Tongue (tissue), 3 donors: ENCODE measurements at places on chromosomes 7 and 10.

DNA sequence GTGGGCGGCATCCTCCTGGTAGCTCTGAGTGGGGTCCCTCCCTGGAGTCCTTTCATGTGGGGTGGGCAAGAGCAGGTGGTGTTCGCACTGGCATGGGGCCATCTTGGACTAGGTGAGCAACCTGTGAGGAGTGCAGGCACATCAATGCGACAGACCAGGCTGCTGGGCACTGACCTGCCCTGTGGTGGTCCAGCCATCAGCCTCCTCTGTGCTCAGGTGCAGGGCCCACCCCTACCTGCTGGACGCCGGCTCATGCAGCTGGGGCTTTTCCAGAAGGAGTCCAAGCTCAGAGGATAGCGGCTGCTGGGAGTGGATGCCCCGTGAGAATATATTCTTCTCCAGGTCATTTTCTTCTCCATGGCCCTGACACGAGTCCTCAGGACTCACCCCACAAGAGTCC, 424.4 kb downstream of the GLRX3 start:
- no peak for DNase-seq

- DNase-seq = peak; percentile 44
These were observed 183.5 kb downstream of the POM121L12 start for GRCh38 chr7:53218730-53219504.

GRCh38 chr7:42091461-42092291, 145.3 kb downstream of the GLI3 start:
- DNase-seq = peak; percentile 67

DNA sequence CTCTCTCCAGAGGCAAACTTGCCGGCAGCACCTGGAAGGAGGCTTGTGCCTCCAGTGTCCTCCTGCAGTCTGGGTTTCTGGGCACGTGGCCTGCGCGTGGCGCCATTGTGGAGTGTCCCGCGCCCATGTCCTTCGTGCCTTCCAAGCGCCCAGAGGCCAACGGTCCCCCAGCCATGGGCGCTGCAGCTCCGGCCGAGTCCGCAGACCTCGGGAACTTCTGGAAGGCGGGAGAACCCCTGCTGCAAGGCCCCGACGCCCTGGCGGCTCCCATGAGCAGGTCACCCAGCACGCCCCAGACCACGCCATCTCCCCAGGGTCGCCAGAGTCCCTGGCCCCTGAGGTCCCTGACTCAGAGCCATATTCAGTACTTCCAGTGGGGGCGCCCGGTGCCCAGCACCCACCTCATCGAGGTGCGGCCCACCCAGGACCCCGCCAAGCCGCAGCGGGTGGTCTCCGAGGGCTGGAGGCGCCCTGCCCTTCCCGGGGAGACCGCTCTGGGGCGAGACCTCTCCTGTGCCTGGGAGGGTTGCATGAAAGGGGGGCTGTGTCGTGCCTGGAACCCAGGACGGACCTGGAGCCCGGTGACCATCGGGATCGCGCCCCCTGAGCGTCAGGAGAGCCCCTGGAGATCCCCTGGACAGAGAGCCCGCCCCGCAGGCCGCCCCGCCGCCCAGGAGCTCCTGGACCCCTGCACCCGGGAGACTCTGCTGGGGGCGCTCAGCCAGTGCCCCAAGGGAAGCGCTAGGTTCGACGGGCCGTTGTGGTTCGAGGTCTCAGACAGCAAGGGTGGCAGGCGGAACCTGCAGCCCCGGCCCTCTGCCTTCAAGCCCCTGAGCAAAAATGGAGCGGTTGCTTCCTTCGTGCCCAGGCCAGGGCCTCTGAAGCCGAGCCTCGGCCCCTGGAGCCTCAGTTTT, at the start of gene POM121L12:
Gene POM121L12, plus strand, starts transcription at position 135 of the 914 bp plus-strand sequence. Its CDS starts 39 bp downstream, at position 174.
- DNase-seq = no peak

- no peak for DNase-seq
These were observed 11.6 kb downstream of the GCK start for GRCh38 chr7:44177570-44178131.

- DNase-seq = no peak
These were observed 63.5 kb downstream of the HIPK2 start for GRCh38 chr7:139714163-139714901.

DNA sequence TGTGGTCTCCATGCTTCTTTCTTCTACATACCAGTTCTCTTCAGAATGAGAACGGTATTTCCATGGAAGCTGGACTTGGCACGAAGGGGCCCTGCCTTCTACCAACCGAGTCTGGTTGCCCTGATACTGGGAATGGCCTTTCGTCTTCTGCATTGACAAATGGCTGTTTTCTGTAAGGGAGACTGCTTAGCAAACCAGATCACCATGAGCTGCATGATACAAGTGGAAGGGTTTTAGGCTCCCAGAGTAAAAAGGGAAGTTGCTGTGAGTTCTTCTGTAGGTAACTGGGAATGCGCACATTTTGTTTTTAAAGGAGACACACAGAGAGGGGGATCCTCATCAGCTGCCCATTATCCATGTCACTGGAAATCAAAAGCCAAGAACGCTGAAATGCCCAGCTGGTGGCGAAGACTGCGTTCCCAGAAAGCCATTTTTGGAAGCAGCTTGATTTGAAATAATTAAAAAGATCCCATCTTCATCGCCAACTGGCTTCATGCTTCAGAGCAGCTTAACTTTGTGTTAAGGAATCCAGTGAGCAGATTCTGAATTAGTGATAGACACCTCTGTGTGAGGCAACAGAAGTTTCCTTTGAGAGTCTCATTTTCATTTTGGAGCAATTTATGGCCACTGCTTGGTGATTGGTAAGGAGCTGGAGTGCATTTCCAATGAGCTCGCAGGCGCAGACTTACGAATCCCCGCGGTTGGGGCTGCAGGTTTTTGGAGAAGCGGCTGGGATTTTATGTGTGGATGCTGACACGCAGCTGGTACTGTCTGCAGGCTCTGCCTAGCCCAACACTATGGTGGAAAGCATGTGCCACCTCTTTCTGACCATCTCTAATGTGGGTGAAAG, 672.7 kb upstream of the FOXK1 start:
- peak; percentile 73 for DNase-seq

- DNase-seq = peak; percentile 90
These were observed 50.5 kb downstream of the PRF1 start for GRCh38 chr10:70551971-70552422.

GRCh38 chr7:2632733-2633537, 1.1 kb downstream of the TTYH3 start:
- DNase-seq = peak; percentile 86

- DNase-seq = no peak
These were observed 235.0 kb downstream of the CCSER2 start for GRCh38 chr10:84563355-84563754.

DNA sequence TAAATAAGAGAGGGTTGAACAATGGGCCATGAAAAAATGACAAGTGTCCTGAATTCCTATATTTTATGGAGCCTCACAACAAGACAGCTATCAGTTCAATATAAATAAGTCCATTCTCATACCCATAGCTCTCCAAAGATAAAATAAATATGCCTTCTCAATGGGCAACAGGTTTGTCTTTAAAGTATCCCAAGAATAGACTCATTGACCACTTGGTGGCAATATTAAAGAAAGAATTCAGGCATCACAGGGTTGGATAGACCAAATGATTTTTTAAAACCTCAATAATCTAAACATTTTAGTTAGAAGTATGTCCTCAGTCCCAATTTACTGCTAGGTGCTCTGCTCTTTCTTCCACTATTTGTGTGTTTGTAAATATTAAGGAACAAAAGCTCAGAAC, 165.1 kb upstream of the WNT16 start:
- DNase-seq = no peak

DNA sequence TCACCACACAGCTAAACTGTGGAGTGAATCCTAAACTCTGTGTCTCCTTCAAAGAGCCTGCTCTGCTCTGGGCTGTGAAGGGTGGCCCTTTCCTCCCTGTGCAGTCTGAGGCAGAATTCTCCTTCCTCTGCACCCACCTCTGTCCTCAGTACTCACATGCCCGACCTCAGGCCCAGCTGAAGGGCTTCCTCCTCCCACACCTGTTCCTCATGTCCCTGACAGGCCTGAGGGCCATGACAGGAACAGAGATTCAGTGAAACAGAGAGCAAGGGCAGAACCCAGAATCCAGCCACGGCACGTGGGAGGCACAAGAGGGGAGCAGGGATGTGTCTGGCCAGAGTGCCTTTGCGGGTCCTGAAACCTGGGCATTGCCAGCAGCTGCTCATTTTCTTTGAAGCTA, 13.9 kb downstream of the CREB3L2 start:
- DNase-seq = no peak

GRCh38 chr7:115133248-115133647, 211.4 kb downstream of the MDFIC start:
- no peak for DNase-seq

GRCh38 chr7:100967292-100967863, 2.0 kb upstream of the MUC12 start:
- no peak for DNase-seq

GRCh38 chr10:121926157-121926556, 1.7 kb downstream of the ATE1 start:
- no peak for DNase-seq
